ENCODE measurements at places on chromosomes 12 and 14.
A peak's percentile ranks its signal among the peaks of the same experiment; 100 is the strongest.

GRCh38 chr12:64256166-64256800 is 34.2 kb upstream of the KICS2 start:
- DNase-seq, result peak; percentile 71

GRCh38 chr12:8069582-8069981 is 3.4 kb upstream of the C3AR1 start:
- no peak for DNase-seq

GRCh38 chr12:119749666-119750065 is 81.7 kb downstream of the PRKAB1 start:
- DNase-seq, result no peak

- DNase-seq, result no peak
These were observed 43.9 kb downstream of the FRS2 start for GRCh38 chr12:69514111-69514510.

DNA sequence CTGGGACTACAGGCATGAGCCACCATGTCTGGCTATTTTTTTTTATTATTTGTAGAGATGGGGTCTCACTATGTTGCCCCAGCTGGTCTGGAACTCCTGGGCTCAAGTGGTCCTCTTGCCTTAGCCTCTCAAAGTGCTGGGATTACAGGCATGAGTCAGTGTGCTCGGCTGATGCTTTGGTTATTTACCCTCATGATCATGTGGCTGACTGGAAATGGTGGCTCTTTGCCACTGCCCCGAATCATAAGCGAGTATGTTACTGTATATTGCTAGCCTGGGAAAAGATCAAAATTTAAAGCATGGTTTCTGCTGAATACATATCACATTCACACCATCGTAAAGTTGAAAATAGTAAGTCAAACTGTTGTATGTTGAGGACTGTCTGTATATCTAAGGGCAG is 101.1 kb downstream of the RGS6 start:
- no peak for DNase-seq
